ENCODE measurements at places on chromosomes 12 and 14. TPM values are rescaled to one million over a fixed set of nuclear protein-coding genes. Genes with fewer than 3 reads are reported as not detected.

GRCh38 chr12:78866518-78866917 is 1.9 kb downstream of the SYT1 start:
- peak; percentile 30 for DNase-seq

GRCh38 chr12:123816896-123817537 is 54.9 kb downstream of the DNAH10 start:
- no peak for DNase-seq

The FAM181A gene
- total RNA-seq, result not detected

DNA sequence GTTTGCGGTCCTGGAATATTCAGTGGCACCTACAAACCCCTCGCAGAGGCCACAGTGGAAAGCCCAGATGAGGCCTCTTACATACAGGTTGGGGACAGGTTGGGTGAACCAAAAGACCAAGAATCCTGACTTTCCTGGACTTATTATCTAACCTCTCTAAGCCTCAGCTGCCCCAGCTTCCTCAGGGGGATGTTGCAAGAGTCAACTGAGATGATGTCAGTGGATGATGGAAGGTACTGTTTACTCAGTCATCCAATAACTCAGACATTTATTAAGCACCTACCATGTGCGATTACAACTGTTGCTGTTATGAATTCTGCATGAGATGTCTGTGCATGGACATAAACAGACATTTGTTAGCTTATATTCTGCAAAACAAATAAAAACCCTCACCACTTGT is 72.8 kb downstream of the RFX4 start:
- DNase-seq, result no peak

- DNase-seq, result no peak
Measured at GRCh38 chr12:27696864-27697564, 767 bp downstream of the REP15 start.

The PRIMA1 gene
- total RNA-seq, result 0.08 TPM

DNA sequence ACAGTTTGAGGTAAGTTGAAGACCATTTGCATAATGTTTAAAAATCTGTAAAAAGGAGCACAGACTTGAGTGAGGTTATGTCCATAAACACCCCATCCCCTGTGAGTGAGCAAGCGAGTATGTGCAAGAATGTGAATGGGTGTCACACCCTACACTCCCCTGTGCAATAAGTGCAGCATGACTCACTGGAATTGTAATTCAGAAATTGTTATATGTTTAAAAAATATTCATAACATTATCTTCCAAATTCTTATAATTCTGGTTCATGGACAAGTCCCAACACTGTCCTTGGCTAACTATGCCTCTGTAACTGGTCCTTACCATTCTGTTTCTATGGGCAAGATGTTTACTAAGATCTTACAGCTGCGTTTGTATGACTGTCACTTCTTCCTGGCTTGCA is 207.8 kb upstream of the FAR2 start:
- peak; percentile 45 for DNase-seq

The LBHD2 gene
- total RNA-seq, result not detected

DNA sequence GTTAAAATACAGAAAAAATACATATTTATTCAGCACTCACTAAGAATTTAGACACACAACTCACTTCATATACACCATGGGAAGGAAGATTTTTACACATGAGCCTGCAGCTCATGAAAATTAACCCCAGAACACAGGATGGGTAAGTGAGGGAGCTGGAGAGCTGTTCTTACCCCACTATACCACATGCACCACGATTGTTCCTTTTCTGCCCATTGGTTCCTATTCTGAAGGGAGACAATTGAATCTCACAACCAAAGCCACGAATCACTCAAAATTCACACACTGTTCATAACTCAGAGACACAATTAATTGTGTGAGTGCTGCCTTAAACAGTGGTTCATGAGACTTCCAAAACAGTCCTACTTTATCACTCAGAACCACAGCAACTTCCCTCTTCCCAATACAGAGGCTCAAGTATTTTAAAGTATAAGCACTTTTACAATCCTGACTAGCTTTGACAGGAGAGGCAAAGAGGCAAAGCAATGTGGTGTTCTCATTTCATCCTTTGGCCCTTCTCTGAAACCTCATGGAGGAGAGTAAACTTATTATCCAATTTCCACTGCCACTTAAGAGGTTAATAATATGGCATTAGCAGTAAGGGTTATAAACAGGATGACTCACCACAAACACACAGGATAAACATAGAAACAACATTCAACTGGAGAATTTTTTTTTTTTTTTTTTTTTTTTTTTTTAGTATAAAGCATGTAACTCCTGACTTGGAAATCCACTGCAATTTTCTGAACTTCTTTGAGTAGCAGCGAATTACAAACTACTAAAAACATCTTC is 59.5 kb downstream of the ITPR2 start:
- no peak for DNase-seq

The TMEM121 gene
- 6.7 TPM for total RNA-seq

The TM9SF1 gene
- total RNA-seq, result 73.9 TPM

The PRH2 gene
- total RNA-seq, result not detected

DNA sequence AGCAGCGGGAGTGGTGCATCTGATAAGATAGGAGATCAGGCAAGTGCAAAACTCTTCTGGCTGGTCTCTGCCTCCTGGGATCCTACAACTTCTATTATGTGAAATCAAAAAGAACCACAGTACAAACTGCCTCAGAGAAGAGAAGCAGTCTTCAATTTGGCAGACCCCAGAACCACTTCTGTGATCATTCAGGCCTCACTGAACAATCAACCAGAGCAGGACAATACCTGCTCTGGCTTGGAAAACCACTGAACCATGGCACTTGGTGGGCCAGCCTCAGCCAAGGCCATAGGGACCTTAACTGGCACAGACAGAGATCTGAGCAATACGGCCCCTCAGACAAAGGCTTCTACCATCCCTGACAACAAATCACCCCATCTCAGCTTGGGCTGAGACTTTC is 103.0 kb downstream of the NDUFA12 start:
- DNase-seq, result no peak

GRCh38 chr14:85529803-85530574 is at the start of gene FLRT2:
FLRT2 (plus strand) TSS chr14:85530144; CDS start chr14:85621515, 91,371 bp downstream.
- peak; percentile 81 for DNase-seq

DNA sequence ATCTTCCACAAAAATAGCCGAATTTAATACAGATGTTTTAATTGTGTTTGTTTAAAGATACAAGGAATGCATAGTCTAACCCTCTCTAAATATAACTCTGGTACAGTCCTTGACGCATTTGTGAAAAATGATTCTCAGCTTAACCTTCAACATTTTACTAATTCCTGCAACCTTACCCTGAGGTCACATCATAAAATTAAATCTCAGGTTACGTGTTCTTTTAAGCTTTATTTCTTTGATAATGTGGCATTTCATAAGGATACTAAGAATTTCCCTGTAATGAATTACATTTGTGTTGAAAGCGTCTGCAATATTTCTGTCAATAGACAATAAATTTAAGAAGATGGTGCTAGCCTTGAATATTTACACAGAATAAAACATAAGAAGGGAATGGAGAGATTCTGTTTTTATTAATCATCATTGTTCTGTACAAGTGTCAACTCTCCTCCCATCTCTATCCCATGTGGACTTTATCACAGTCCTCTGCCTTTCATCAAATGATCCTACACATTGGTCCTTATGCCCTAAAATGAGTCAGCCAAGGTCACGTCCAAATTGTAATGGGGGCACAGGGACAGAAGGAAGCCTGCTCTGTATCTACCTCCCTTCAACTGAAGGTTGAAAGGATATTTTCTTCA is 769.3 kb upstream of the FLRT2 start:
- DNase-seq, result no peak

DNA sequence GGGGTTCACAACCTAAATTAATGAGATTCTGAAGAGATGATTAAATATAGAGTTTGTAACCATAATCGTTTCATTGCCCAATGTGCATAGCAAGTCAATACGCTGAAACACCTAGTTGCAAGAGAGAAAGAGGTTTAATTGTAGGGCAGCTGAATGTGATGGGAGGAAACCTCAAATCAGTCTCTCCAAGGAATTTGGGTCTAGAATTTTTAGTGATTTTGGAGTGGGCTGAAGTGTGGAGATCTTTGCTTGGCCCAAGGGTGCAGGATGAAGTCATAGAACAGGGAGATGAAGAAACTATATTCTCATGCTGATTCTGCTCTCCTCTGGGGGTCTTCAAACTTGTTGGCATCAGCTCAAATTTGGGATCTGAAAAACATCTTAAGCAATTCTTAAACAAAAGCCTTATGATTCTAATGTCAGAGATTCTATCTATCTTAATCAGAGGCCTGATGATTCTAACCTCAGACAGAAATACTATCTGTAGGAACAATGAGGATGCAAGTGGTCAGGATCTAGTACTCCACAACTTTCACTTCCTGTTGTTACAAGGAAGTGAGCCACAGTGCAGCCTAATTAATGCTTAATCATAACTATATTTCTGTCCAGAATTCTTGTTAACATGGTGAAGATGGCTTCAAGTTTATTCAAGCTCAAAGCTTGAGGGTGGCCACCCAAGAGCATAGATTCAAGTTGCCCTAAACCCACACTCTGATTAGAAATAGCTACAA is 80.2 kb upstream of the FUT8 start:
- no peak for DNase-seq

The HOXC4 gene
- total RNA-seq, result 0.36 TPM

The EML5 gene
- under 0.01 TPM for total RNA-seq

The TPPP2 gene
- not detected for total RNA-seq

DNA sequence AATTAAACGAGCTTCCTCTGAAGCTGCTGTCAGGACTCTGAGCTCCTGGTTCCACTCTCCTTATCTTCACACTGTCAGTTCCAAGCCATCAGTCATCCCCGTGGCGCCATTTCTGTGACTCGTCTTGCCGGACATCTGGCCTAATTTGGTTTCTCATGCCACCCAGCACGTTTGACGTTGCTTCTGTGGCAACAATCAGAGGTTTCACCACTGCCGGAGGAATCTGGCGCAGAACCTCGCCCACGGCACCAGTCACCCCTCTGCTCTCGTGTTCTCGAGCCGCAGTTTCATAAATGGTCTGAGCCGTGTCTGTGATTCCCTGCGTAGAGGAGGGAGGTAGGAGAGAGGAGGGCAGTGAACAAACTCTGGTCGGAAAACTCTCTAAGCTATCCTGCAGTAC is 29.7 kb downstream of the BDKRB1 start:
- no peak for DNase-seq

DNA sequence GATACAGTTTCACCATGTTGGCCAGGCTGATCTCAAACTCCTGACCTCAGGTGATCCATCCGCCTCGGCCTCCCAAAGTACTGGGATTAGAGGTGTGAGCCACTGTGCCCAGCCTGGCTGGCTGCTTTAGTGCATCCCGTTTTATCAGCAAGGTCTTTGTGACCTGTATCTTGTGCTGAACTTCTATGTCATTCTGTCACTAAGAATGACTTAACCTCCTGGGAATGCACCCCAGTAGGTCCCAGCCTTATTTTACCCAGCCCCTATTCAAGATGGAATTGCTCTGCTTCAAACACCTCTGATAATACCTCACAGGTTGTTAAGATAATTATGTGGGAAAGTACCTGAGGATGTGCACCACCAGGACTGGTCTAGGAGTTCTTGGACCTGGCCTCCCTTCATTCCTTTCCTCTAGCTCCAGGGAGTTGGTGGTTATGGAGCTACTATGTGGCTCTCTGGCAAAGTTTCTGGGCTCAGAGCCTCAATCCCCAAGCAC is 26.1 kb upstream of the JPH4 start:
- DNase-seq, result no peak

DNA sequence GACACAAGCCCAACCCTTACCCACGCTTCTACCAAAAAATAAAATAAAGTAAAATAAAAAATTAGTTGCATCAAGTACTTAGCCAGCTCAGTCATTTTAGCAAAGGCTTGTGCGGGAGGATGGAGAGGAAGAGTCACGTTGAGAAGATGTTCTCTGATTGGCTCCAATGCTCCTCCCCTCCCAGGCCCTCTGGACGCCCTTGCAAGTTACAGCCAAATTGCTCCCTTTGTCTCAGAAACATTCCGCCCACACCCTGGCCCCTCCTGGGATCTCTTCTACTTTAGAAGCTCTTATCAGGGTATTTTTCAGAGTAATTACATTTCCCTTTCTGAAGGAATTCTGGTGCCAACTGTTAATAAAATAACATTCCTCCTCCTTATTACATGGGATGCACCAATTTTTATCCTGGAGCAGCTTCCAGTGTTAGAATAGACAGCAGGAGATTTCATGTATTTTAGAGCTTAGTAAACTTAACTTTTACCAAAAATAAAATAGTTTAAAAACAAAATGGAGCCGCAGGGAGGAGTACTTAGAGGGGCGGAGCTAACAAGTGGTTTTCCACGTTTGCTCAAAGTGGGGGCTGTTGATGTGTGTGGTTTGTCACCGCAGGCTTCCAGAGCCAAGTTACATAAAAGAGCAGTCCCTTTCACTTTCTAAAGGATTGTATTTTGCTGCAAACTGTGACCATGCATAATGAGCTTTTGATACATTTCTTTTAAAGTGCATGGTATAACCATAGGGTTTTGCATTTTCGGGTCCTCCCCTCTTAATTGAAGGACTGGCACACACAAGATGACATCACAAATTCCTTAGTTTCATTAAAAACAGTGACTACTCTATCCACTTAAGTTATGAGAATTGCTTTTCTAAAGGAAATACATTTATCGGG is 71.7 kb upstream of the RAP1B start:
- peak; percentile 90 for DNase-seq

DNA sequence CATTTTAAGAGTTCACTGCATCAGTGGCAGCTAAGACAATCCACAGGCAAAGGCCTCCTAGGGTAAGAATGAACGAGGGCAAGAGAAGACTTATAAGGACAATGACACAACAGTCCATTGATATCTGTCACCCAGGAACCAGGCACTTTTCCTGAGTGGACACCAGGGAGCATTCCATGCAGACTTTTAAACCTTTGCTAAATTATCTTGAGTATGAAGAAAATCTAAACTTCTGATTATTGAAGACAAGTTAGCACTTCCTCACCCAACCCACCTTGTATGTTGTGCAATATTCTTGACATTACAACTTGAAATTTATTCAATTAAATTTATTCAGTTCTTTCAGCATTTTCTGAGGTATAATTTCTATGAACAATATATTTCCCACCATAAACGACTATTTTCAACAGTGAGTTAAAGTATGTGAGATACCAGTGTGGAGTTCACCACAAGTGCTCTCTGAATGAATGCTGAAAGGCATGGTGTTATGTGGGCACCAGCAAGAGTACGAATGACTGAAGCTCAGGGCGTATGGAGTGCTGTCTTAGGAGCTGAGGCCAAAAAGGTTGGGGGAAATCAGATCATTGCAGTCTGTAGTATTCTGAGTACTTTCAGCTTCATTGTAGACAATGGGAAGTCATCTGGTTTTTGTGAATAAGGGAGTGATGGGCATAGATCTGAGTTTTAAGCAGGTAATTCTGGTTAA is 124.3 kb upstream of the LMNTD1 start:
- no peak for DNase-seq

All from fibroblast of the aortic adventitia (primary cell).